ENCODE measurements at places on chromosomes 7 and 10. TPM values are rescaled to one million over a fixed set of nuclear protein-coding genes. Genes with fewer than 3 reads are reported as not detected.

GRCh38 chr7:40701836-40702551, 567.2 kb downstream of the SUGCT start:
- no peak for DNase-seq

Gene IDE
- total RNA-seq: 37.6 TPM

DNA sequence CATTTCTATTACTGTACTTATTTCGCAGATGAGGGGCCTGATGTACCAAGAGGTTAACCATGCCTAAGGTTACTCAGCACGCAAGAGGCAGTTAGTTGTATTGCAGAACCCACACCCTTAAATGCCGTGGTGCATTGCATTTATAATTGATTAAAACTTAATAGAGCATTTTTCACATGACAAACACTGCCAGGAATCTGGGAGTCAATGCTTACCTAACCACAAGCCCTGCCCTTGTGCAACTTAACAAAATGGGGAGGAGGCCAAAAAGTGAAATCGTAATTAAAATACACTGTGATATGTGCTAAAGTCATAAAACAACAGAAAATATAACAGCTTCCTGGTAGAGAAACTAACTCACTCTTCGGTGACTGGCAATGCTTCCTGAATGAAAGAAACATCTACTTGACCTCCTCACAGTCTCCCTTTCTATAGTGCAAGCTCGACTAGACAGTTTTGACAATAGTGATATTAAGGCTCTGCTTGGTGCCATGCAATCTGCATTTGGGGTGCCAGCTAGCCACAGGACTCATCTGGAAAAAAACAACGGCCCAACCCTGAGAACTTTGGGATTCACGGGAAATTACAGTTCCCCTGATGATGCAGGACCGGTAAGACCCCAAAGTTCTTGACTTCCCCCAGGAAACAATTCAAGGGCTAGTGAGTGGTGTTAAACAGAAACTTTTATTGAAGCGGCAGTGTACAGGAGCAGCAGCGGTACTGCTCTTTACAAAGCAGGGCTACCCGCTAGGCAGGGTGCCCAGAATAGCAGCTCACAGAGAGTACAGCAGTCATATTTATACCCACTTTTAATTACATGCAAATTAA, 612.4 kb downstream of the TNS3 start:
- no peak for DNase-seq

Gene EGFR
- total RNA-seq: not detected

DNA sequence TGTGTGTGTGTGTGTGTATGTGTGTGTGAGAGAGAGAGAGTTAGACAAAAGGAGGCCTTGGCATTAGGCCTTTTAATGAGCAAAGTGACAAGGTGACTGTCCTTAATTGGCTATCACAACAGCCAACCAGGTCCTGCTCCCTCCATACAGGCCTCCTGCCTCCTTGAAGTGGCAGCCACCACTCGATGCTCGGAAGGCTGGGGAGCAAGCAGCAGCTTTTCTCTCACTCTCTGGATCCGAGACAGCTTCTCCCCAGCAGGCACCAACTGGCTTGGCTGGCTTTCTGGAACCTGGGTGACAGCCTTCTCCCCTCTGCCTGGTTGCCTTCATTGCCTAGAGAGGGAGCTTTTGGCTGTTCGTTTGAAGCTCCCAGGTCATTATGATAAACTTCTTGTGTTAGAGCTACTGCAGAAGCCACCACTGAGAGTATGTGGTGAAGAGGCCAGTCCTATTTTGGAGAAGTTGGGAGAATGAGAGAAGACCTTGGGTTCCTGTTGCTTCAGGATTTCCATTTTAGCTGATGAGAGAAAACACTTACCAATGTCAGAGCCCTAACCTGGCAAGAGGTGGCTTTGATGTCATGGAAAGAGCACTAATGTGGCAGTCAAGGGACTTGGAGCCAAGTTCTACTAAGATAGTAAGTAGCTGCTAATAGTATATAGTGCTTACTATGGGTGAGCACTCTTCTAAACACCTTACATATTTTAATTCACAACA, 37.6 kb downstream of the RPS24 start:
- no peak for DNase-seq
